Fibroblast of skin of back (primary cell): ENCODE measurements at places on chromosomes 3 and 15.
A peak's percentile ranks its signal among the peaks of the same experiment; 100 is the strongest.

GRCh38 chr3:41652931-41653330 is 309.0 kb downstream of the ULK4 start:
- DNase-seq = peak; percentile 27

- no peak for DNase-seq
These were observed 10.0 kb downstream of the DUOX1 start for GRCh38 chr15:45139770-45140169.

- DNase-seq = peak; percentile 70
These were observed 901.7 kb downstream of the NTRK3 start for GRCh38 chr15:87354661-87355410.

GRCh38 chr15:60593170-60593478 is 114.2 kb upstream of the ICE2 start:
- no peak for DNase-seq

- no peak for DNase-seq
These were observed 43.7 kb downstream of the SUSD5 start for GRCh38 chr3:33174711-33175414.

DNA sequence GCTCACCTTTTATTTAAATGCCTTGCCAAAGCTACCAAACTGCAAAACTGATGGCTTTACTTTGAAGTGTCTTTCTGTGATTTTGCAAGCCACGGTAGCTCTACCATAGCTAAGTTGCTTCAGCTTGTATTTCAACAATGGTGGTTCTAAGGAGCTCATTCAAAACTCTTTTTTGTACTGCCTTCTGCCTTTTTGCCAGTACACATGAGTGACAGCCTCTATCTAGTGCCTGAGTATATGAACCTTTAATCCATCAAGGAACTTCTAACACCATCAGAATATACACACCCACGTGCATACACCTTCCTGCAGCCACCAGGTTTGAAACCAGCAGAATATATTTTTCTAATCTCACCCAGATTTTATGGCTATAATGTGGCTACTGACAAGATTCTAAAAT is 10.4 kb upstream of the NR2F2 start:
- DNase-seq = no peak

- DNase-seq = no peak
These were observed 4.3 kb downstream of the GREM1 start for GRCh38 chr15:32722136-32722535.

GRCh38 chr15:59196416-59196815 is 10.2 kb upstream of the LDHAL6B start:
- DNase-seq = no peak

DNA sequence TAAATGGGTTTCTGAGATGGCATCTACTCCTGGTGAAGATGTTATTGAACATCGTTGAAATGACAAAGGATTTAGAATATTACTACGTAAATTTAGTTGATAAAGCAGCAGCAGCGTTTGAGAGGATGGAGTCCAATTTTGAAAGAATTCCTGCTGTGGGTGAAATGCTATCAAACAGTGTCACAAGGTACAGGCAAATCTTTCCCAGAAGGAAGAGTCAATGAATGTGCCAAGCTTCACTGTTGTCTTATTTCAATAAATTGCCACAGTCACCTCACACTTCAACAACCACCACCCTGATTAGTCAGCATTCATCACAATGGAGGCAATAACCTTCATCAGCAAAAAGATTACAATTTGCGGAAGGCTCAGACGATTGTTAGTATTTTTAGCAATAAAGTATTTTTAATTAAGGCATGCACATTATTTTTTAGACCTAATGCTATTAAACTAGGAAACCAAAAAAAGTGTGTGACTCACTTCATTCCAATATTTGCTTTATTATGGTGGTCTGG is 142.8 kb downstream of the UNC13C start:
- no peak for DNase-seq

- no peak for DNase-seq
These were observed 80.6 kb upstream of the PRR20G start for GRCh38 chr3:127368186-127369032.

GRCh38 chr3:33139996-33140395 is 26.2 kb downstream of the CRTAP start:
- peak; percentile 44 for DNase-seq

DNA sequence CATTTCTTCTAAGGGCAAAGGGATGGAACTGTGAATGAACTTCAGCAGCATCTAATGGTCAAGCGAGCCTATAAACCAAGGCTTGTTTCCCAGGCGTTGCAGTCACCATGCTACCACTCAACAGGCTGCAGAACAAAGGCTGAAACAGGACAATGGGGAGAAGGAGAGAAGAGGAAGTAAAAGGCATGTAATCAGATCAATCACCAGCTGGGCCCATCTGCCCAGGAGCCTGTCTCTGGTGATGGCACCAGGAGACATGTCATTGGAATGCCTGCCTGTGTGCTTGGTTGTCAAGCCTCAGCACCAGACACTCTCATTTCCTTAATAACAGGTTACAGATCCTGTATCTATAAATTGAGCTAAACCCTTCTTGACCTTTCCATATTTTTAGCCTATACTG is 81.7 kb upstream of the UMPS start:
- DNase-seq = no peak

GRCh38 chr3:171415070-171415469 is 45.1 kb downstream of the TNIK start:
- DNase-seq = peak; percentile 50

DNA sequence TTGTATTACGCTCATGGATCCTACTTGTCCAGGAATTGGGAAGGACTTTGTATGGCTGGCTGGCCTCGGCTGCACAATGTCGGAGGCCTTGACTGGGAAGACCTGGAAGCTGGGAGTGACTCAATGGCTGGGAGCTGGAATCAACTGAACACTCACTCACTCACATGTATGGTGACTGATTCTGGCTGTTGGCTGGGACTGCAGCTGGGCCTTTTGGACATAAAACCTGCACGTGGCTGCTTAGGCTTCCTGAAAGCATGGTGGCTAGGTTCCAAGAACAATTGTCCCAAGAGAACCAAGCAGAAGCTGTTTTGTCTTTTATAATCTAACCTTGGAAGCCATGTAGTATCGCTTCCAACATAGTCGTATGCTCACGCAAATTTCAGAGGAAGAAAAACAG is 38.0 kb upstream of the CMTM8 start:
- no peak for DNase-seq

- peak; percentile 3 for DNase-seq
These were observed 150.6 kb upstream of the UMPS start for GRCh38 chr3:124579641-124580040.

GRCh38 chr15:69093127-69093526 is 67.3 kb upstream of the GLCE start:
- DNase-seq = no peak

GRCh38 chr3:197022405-197023231 is 7.0 kb downstream of the MELTF start:
- DNase-seq = no peak

- DNase-seq = no peak
These were observed 36.1 kb downstream of the ABTB1 start for GRCh38 chr3:127708837-127709236.

DNA sequence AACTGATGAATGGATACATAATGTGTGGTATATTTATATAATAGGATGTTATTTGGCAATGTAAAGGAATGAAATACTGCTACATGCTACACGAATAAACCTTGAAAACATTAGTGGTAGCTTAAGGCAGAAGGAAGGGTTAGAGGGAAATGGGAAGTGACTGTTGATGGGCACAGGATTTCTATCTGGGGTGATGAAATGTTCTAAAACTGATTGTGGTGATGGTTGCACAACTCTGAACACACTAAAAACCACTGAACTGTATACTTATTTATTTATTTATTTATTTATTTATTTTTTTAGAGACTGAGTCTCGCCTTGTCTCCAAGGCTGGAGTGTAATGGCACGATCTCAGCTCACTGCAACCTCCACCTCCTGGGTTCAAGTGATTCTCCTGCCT is 24.8 kb upstream of the SHISA5 start:
- DNase-seq = no peak

GRCh38 chr3:82354228-82354627 is 592.8 kb upstream of the GBE1 start:
- DNase-seq = no peak

DNA sequence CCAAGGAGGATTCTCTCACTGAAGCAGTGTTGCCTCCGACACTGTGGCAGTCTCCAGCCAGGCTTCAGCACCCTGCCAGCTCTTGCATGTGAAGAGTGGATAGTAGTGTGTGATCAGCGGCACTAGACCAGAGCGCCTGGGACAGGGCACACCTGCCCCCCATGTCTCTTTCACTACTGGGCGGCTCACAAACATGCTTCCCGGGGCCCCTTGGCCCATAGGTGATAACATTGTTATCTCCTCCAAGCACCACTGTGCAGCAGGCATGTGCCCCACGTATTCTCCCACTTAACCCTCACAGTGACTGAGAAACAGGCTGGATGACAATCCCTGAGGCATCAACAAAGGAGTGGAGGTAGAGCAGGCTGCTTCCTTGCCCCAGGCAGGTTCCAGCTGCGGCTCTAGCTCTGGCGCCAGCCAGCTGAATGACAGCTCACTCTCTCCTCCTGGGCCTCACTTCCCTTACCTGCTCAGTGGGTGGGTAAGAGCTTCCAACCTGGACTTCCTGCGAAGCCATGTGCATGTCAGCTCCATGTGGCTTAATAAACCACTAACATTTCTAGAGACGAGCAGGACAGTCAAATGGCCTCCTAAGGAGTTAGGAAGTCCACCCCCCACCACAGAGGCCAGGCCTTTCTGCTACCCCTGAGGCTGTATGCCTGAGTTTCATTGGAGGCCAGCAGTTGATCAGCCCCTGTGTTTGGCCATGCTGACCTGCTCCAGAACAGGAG is 37.8 kb downstream of the KLF13 start:
- DNase-seq = no peak

- DNase-seq = no peak
These were observed 5.6 kb upstream of the ZBTB38 start for GRCh38 chr3:141362736-141363135.

- no peak for DNase-seq
These were observed 35.3 kb upstream of the GOLGA8A start for GRCh38 chr15:34472947-34473346.

DNA sequence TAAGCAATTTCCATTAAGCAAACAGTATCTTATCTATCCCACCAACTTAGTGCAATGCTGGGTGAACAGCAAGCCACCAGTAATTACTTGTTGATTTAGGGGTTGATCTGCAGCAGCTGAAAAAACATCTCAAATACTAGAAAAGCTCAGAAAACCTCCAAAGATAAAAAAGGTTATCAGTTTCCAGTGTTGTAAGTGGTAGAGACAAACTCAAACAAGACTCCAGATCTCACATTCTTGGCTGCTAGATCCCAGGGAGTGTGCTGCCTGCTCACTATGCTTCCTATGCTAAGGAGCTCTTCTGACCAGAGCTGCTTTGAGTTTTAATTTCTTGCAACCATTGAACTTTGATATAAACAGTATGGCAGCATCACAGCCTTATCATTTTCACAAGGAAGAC is 11.3 kb downstream of the B3GALNT1 start:
- no peak for DNase-seq

DNA sequence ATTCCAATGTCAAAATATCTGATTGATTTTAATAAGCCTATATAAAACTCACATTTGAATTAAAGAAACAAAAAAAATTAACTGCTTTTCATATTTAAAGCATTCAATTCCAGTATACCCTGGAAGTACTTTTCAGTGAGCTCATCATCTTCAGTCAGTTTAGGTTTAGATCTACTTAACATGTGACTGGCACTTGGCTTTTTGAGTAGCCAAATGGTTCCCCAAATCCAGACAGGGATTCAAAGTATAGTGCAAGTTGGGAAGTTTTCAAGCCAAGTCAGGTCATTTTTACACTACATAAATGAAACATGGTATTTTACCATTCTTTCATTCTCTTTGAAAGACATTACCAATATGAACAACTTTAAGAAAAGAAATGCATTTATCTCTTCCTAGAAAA is 57.5 kb downstream of the ATP8B4 start:
- no peak for DNase-seq

DNA sequence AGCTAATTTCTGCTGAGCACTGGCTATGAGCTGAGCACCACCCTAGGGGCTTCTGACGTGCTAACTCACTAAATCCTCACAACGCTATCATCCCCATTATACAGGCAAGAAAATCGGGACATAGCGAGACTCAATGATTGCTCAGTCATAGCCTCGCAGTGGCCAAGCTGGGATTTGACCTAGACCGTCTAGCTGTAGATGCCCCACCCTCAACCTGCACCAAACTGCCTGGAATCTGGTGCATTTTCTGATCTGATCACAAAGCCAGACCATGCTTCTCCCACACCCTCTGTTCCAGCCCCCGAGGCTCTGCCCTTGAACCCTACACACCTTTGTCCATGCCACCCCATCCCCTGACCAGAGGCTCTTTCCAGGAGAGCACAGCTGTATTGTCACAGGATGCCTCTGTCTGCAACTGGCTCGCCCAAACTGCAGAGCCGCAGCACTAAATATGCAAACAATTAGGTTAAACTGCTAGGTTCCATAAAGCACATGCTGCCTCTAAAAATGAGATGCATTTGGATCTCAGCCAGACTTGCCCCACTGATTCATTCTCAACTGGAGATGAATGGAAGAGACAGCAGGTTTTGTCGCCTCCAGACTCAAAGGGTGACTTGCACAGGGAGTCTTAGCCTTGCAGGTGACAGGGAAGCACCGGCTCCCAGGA is 95.2 kb downstream of the NUP210 start:
- no peak for DNase-seq

DNA sequence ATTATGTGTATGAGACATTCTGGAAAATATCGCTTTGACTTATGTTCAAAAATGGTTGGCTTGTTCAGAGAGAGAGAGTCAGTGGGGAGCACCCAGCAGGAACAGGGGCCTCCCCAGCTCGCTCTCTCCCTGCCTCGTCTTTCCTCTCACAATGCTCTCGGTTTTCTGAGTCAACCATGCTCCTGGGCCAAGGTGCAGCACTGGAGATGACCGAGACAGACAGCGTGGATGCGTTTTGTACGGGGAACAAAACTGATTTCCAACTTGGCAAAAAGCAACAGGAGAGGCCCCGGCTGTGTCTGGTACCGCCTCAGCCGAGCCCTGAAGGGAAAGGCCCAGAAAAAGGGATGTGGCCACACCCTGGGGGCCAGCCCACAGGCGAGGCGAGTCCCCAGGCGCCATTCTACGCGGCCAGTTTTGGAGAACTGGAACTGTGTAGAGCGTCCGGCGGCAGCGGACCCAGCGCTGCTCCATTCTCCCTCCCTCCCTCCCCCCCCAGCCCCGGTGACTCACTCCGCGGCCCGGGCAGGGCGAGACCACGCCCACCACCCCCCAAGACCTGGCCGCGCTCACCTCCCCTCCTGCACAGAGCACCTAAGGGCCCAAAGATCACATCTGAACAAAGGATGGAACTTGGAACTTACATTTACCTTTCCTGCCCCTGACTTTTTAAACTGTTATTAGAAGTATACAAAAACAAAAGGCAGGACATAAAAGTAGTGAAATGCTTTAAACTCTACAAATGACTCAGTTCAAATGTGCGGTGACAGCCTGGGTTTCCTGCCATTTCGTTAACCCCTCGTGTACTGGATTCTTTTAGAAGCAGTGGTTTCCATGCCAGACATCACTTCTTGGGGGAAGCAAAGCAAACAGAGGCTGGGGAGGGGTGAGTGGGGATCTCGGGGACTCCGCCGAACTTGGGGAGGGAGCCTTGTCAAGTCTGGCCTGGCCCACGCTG is 12.7 kb downstream of the ATP10A start:
- peak; percentile 95 for DNase-seq
